ENCODE measurements at places on chromosomes 3 and 15.
A peak's percentile ranks its signal among the peaks of the same experiment; 100 is the strongest.

GRCh38 chr15:77870195-77871065 lies 207.1 kb downstream of the TBC1D2B start:
- DNase-seq: peak; percentile 72

- DNase-seq: no peak
Observed at GRCh38 chr15:43412096-43412495, 41.2 kb downstream of the TUBGCP4 start.

DNA sequence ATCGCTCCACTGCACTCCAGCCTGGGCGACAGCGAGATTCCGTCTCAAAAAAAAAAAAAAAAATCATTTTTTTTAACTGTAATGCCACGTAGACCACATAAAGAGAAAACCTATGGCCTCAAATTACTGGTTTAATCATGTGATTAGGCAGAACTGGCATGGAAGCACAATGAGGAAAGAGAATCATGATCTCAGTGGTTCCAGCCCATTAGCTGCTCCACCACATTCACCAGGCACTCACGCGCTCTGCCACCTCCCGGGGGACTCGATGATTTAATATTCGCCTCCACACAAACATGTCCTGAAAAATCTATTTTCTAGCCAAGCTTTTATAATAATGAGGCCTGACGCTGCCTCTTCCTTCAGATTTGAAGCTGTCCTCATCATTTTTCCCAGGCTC lies 204.7 kb downstream of the TBL1XR1 start:
- DNase-seq: no peak

GRCh38 chr3:126483321-126483761 lies 7.7 kb upstream of the ZXDC start:
- peak; percentile 15 for DNase-seq

- no peak for DNase-seq
Observed at GRCh38 chr15:34904527-34904926, 65.0 kb downstream of the AQR start.

DNA sequence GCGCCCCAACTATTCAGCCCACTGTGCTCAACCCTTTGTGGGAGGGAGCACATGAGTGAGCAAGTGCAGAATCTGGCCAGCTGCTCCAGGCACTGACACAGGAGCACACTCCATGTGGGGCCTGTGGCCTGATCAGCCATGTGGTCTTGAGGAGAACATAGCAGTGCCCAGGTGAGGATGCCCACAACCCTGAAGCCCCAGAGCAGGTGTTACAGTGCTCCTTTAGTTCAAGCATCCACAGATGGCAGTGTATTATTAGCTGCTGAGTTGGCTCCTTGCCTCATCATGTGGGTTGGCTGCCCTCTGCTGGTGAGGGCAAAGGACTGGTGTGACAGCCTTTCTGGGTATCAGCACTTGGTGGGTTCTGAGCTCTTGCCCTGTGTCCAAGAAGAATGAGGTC lies 1588.2 kb downstream of the SI start:
- DNase-seq: peak; percentile 33

GRCh38 chr3:31226346-31226745 lies 306.4 kb upstream of the STT3B start:
- DNase-seq: no peak

GRCh38 chr3:142863010-142863817 lies 25.7 kb downstream of the PCOLCE2 start:
- no peak for DNase-seq

GRCh38 chr3:27076815-27077630 lies 292.2 kb downstream of the NEK10 start:
- DNase-seq: no peak

DNA sequence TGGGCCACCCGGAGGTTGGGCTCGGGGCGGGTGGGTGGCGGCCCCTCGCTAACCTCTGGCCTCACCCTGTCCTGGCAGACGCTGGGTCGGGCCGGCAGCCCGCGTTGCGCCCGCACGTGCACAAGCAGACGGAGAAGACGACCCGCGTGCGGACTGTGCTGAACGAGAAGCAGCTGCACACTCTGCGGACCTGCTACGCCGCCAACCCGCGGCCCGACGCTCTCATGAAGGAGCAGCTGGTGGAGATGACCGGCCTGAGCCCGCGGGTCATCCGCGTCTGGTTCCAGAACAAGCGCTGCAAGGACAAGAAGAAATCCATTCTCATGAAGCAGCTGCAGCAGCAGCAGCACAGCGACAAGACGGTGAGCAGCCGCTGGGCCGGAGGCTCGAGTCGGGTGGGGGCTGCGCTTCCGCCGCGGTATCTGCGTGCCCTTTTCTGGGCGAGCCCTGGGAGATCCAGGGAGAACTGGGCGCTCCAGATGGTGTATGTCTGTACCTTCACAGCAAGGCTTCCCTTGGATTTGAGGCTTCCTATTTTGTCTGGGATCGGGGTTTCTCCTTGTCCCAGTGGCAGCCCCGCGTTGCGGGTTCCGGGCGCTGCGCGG lies 3.7 kb downstream of the ISL2 start:
- peak; percentile 66 for DNase-seq

DNA sequence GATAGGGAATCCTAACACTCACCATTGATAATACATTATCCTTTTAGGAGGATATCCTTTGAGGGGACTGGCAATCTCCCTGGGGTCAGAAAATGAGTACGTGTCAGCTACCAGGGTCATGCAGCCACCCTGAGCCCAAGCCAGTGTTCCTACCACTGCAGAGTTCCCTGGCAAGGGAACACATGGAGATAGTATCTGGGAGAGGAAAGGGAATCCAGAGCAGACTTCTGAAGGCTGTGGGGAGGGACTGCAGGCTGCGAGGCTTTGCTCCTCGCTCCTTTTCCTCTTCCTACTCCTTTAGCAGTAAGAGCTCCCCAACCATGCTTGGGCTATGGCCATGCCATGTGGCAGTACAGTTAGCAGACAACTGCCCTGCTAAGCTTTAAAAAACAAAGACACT lies 62.9 kb upstream of the TJP1 start:
- DNase-seq: no peak

DNA sequence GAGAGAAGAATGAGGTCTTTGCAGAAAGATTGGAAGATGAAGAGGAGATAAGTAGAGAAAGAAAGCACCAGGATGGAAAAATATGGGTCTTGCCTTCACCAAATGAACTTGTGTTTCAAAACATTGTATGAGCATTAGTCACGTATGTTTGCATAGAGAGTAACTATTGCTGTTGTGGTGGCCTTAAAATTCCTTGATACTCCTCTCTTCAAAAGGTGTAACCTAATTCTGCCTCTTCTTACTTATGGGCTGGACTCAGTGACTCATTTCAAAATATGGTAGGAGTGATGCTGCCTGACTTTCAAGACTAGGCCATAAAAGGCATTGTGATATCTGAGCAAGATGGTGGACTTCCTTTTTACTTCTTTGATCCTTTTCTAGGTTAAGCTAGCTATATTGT lies 228.7 kb upstream of the ZNF385D start:
- DNase-seq: no peak

GRCh38 chr3:156792114-156792513 lies 34.0 kb upstream of the LEKR1 start:
- no peak for DNase-seq

- DNase-seq: peak; percentile 18
Observed at GRCh38 chr3:127078626-127079025, 95.7 kb downstream of the PLXNA1 start.

DNA sequence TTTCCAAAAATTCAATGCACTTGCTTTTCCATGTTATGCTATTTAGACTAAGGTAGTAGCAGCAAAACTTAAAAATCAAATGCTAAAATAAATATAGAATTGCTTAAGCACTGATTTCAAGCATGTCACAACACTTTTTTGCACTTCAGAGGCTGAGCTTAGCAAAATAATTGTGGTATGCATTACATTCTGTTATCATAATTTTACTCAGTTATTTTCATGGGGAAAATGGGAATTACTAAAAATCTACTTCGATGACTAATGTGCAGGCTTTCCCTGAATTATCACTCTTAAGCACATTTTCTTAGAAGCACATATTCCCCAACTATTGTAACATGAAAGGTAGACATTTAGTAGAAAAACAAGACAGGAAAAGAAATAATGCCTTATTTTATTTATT lies 322.4 kb upstream of the CBLB start:
- DNase-seq: no peak

DNA sequence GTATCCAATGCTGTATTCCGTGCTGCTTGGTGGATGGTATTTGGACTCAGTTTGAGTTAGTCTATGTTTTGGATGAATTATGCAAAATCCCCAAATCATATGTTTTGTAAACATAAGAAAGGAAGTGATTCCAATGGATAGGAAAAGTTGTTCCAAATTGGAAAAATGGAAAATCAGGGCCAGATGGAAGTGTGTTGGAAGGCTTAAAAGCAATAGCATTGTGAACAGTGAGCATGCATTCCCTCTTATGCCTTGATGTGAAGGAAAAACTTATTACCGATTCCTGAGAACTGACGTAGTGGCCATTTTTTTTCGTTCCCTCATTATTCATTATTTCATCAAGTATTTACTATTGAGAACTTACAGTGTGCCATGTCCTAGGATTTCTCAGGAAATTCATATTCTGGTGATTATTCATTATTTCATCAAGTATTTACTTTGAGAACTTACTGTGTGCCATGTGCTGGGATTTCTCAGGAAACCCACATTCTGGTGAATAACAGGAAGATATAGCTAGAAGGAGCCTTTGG lies 144.1 kb upstream of the TPRG1 start:
- no peak for DNase-seq

DNA sequence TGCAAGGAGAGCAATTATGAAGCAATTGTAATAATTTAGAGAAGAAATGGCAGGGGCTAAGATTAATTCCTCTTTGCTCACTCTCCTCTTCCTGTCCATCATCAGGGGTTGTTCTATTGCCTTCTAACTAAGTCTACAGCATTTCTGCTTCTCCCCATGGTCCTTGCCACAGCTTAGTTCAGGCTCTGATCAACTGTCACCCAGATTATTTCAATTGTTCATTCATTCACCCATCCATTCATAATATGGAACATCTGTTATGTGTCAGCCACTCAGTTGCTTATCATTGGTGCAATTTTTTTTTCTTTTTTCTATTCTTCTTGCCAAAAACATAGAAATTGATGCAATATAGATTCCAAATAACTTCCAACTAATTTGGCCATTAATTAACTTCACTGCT lies 93.2 kb downstream of the CD47 start:
- DNase-seq: no peak

- DNase-seq: no peak
Observed at GRCh38 chr15:38373016-38373415, 80.9 kb upstream of the FAM98B start.

DNA sequence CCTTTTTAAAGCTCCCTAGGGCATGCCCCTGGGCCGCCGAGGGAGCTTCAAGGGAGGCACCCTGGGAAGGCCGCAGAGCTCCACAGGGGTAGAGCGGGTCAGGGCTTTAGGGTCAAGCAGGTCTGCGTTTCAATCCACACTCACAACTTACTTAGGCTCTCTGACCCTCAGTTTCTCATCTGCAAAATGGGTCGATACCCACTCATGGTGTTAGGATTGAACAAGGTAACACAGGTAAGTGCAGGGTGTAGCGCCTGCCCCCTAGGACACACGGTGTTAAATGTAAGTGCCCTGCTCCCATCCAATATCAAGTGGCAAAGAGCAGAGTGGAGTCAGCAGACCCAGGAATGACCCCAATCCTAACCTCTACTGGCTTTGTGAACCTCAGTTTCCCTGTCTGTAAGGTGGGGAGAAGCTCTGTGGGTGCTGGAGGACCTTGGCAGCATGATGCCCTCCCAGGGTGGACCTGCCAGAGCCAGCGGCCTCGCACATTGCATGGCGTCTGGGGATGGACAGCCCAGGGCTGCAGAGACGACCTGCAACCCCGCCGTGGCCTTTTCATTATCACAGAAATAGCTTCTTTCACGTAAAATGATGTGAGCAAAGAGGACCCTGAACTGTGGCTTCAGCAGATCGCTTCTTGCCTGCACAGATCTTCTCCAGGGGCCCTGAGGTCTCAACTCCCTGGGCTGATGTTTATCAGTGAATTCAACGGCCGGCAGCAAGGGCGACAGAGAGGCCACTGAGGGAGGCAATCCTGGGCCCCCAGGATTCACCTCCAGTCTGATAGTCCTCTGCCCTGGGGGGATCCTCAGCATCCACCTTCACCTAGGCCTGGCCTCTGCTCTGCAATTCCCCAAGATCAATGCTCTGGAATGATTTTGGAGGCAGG lies 138.5 kb downstream of the CHSY1 start:
- no peak for DNase-seq

GRCh38 chr3:76651784-76652183 lies 388.1 kb upstream of the ROBO2 start:
- no peak for DNase-seq

DNA sequence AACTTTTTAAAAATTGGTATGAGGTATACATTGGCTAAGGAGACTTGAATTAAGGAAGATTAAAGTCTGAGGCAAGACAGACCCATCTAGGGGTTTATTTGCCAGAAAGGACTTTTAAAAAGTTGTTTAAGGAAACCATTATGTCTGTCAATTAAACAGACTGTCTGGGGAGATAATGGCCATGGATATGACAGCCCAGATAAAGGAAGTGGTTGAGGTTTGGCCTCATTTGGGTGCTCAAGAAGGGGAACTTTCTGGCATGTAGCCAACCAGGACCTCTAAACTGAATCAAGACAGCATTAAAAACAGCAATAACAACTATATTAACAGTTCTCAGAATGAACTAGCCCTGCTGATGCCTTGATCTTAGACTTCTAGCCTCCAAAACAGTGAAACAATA lies 9.9 kb upstream of the CD200R1L start:
- DNase-seq: no peak

DNA sequence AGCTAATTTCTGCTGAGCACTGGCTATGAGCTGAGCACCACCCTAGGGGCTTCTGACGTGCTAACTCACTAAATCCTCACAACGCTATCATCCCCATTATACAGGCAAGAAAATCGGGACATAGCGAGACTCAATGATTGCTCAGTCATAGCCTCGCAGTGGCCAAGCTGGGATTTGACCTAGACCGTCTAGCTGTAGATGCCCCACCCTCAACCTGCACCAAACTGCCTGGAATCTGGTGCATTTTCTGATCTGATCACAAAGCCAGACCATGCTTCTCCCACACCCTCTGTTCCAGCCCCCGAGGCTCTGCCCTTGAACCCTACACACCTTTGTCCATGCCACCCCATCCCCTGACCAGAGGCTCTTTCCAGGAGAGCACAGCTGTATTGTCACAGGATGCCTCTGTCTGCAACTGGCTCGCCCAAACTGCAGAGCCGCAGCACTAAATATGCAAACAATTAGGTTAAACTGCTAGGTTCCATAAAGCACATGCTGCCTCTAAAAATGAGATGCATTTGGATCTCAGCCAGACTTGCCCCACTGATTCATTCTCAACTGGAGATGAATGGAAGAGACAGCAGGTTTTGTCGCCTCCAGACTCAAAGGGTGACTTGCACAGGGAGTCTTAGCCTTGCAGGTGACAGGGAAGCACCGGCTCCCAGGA lies 95.2 kb downstream of the NUP210 start:
- DNase-seq: no peak

- peak; percentile 56 for DNase-seq
Observed at GRCh38 chr3:134423153-134423552, 48.9 kb upstream of the AMOTL2 start.

DNA sequence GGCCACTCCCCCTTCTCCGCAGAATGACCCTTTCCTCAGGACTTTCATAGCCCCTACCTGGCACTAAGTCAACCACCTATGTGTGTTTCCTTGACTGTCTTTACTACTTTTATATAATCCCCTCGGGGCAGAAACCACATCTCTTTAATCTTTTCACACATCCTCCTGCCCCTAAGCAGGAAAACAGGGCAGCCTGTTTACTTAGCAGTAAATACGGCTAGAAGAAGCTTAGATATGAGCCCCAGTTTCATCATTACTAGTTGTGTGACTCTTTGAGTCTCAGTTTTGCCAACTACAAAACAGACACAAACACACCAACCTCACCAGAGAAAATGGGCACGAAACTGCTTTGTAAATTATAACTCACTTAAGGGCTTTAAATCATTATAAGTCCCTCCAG lies 98.3 kb downstream of the CYP19A1 start:
- no peak for DNase-seq
